ENCODE measurements at places on chromosomes 4 and X. TPM values are rescaled to one million over a fixed set of nuclear protein-coding genes. Genes with fewer than 3 reads are reported as not detected.

Gene PROM1
- 69.6 TPM for total RNA-seq

DNA sequence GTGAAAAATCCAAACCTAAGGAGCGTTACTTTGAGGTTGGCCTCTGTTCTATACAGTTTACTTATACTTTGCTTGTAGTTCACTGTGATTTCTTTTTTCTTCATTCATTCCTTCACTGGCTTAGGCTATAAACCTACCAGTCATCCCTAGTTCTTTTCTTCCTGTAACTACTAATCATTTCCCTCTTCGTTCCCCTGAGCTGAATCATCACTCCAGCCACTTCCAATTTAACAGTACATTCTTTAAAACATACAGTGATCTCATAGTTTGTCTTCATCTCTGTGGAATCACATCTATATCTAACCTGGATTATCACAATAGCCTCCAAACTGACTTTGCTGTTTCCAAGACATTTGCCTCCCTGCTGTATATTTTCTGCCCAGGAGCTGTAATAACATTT, 25.2 kb upstream of the NPFFR2 start:
- no peak for DNase-seq

- peak; percentile 54 for DNase-seq
These were observed 532 bp downstream of the ZNF827 start for GRCh38 chr4:145937971-145938611.

- no peak for DNase-seq
These were observed 49.2 kb upstream of the FHL1 start for GRCh38 chrX:136097871-136098805.

DNA sequence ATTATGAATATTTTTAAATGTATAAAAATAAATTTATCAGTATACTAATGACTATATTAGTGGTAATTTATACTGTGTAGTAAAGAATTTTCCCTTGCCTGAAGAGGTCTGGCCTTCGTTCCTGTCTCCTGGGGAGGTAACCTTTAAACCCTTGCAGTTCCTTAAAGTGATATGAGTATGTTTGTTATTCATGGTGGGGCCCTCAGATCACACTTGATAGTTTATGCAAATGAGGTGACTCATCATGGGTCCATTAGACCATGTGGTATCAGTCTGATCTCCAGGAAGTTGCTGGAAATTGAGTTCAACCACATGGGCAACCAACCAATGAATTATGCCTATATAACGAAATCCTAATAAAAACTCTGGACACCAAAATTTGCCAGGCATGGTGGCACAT, 904.1 kb downstream of the RPA4 start:
- no peak for DNase-seq

DNA sequence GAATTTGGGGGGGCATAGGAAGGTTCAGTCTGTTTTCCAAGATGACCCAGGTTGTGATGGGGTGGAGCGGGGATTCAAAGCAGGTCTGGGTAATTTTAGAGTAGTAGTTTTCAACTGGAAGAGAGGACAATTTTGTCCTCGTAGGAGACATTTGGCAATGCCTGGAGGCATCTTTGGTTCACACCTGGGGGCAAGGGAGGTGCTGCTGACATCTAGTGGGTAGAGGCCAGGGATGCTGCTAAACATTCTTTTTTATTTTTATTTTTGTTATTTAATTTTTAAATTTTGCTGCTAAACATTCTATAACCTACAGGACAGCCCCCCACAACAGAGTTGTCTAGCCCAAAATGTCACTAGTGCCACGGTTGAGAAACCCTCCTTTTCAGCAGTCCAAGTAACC, 1.9 kb downstream of the RAB9A start:
- DNase-seq = no peak

DNA sequence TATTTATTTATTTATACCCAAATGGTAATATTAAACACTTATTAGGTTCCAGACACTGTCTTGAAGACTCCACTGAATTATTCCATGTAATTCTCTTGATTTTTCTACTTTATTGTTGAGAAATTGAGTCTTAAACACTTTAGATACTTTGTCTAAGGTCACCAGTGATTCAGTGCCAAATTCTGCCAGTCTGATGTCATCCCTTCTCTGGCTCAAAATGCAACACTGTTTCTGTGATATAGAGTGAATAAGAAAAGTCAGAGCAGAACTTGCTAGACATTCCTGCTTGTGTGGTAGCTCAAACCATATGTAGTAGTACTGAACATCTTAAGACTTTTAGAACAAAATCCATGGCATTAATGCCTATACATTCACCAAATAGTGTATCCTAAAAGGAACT, 164.3 kb downstream of the GABRB1 start:
- DNase-seq = no peak

GRCh38 chr4:177105536-177105935, 204.1 kb upstream of the NEIL3 start:
- no peak for DNase-seq

GRCh38 chrX:22323541-22323940, 50.8 kb downstream of the CBLL2 start:
- no peak for DNase-seq

DNA sequence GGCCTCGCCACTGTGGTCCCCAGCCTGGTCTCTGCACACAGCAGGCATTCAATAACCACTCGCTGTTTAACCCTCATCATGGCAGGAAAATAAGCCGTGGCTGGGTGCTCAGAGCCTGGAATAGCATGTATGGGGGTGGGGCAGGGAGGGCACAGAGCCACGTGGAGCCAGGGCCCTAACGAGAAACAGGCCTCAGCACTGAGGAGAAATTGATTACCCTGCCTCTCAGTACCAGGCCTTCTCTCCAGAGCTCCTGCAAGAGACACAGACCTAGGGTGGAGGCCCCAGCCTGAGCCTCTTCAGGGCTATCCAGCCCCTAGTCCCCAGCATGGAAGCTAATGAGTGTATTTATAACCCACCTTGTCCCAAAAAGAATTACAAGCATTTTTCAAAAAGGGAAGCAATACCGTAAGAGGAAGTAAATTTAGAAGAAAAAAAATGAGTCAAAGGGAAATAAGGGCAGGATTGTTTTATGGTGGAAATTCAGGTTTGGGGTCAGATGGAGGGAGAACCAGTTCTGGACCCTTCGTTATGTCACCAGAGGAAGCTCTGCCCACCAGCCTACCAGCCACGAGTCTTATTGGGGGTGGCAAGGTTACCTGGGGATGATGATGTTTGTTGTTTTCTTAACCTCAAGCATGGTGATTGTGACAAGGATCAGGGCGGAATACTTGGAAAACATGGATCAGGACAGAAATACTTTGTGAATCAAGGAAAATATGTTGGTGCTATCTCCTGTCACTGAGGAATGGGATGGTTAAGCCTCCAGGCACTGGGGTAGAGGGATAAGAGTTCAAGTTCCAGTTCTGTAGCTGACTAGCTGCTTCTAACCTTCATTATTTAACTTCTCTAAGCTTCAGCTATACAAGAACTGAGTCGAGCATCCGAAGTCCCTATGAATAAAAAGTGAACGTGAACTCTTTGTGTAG, 101.9 kb upstream of the RBPJ start:
- no peak for DNase-seq
